ENCODE measurements at places on chromosomes 5 and 9.
A peak's percentile ranks its signal among the peaks of the same experiment; 100 is the strongest.

- DNase-seq = no peak
Measured at GRCh38 chr9:78775696-78776295, 478.9 kb downstream of the PSAT1 start.

GRCh38 chr9:108257382-108257781 lies 598.4 kb downstream of the ACTL7B start:
- no peak for DNase-seq

DNA sequence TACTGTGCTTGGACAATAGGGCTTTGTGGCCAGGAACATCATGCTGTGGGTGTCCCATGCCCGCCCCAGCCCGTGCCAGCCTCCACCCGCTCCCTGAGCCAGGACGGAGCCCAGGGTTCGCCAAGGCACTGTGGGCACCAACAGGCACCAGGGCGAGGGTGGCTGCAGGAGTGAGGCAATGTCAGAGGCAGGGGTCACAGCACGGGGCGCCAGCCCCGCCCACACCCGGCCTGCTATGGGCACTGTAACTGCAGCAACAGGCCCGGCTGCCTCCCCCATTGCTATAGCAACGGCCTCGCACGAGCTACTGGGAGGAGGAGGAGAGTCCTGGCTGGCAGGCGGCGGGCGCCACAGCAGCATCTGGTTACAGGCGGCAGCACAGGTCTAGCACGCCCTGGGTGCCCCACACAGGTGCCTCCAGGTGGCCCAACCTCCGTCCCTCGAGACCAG lies 2.5 kb downstream of the ABCA2 start:
- peak; percentile 83 for DNase-seq

GRCh38 chr5:101260857-101261256 lies 357.8 kb upstream of the ST8SIA4 start:
- DNase-seq = no peak

- DNase-seq = peak; percentile 80
Measured at GRCh38 chr9:34612788-34613390, 992 bp upstream of the RPP25L start.

DNA sequence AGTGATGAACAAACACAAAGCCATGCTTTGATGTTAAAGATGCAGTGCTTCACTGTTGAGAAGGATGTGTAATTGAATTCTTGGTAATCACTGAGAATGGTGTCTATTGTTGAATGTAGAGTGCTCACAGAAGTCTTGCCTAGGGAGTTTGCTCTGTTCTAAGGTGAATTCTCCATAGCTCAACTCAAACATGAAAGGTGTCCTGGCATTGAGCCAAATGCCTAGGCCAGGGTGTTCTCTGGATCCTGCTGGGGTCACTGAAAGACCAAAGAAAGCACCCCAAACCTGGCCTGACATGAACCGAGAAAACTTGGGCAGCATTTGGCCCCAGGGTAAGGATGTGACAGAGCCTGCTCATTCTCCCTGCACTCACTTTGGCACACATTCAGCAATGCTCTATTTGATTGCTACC lies 217.3 kb downstream of the ARL15 start:
- DNase-seq = no peak

DNA sequence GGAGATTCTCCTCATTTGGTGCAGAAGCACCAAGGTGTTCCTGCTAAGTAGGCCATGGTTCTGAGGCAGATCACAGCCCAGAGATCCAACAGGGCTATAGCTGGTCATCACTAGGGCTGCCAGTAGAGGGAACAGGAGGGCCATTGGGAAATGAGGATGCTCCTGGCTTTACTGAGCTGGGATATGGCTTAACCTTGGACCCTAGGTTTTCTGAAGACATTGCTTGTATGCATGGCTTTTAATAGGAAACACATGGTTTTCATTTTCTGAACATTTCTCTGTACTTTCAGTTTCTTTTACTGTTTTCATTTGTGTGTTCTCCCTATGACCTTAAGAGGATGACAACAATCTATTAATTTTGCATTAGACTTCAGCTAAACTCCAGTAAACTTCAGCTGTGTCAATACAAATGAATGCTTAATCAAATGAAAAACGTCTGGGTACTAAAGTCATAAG lies at the start of gene IFNW1:
IFNW1 (minus strand) TSS at position 406 of the 456 bp plus-strand sequence; CDS start at position 144, 262 bp downstream.
- no peak for DNase-seq

DNA sequence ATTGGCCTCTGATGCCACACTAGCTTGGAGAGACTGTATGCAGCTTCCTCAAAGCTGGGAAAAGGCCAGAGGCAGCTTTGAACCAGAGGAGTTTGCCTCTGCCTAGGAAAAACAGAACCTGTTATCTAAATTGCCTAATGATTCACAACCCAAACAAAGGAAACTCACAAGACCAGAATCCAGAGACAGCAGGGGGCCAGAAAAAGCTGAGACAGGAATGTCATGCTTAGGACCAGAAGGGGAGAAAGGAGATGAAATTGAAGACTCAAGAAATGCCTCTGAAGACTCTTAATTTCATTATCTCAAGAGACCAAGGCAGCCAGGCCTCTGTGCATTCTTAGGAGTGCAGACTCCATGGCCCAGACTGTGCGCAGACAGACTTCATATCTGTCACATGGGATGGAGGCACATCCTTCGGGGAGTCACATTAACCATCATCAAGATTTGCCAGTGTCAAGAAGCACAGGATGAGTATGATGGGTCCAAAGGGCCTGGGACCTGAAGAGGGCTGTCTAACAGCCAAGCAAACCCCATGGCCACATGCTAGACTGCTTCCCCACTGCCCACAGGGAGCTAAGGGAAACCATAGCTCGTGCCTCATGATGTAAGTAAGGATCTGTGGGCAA lies 57.3 kb downstream of the ARSB start:
- DNase-seq = no peak

GRCh38 chr9:117412841-117413240 lies 2.0 kb downstream of the ASTN2 start:
- no peak for DNase-seq

DNA sequence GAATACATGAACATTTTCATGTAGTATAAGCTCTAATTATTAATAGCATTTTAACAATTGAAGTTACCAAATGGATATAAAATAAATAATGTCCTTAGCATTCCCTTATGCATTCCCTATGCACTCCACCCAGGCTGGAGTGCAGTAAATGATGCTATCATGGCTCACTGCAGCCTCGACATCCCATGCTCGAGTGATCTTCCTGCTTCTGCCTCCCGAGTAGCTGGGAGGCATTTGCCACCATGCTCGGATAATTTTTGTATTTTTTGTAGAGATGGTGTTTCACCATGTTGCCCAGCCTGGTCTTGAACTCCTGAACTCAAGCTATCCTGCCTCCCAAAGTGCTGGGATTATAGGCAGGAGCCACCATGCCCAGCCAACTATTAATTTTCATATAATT lies 184.0 kb downstream of the PBX3 start:
- no peak for DNase-seq

DNA sequence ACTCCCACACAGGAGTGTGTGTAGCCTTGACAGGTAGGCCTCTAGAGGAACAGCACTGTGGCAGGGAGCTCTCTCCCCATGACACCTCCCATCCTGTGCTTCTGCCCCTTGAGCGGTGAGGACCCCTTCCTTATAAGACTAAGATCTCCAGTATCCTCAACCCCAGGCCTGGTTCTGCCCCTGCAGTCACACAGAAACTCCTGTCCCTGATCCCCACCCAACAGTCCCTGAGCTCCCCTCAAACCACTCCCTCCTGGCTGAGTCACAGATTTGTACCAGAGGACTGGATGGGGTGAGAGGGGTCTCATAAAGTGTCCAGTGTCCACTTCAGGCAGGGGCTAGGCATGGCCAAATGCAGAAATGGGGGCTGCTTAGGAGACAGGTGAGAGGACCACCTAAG lies 47.8 kb upstream of the CDKN2AIPNL start:
- no peak for DNase-seq

DNA sequence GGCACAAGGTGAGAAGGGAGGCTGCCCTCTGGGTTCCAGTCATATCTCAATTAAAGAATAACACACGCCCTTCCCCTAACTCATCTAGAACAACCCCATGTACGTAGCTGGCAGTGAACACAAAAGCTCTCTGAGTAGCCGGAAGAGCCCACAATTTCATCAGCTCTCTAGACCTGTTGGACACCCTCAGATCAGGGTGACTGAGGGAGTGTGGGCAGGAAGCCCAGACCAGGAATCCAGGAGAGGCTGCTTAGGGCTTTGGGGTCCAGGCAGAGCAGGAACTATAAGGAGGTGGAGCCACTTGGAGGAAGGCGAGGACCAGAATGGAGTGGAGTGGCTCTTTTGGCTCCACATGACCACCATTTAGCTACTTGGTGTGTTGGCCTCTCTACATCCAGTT lies 237.4 kb downstream of the NR3C1 start:
- no peak for DNase-seq

DNA sequence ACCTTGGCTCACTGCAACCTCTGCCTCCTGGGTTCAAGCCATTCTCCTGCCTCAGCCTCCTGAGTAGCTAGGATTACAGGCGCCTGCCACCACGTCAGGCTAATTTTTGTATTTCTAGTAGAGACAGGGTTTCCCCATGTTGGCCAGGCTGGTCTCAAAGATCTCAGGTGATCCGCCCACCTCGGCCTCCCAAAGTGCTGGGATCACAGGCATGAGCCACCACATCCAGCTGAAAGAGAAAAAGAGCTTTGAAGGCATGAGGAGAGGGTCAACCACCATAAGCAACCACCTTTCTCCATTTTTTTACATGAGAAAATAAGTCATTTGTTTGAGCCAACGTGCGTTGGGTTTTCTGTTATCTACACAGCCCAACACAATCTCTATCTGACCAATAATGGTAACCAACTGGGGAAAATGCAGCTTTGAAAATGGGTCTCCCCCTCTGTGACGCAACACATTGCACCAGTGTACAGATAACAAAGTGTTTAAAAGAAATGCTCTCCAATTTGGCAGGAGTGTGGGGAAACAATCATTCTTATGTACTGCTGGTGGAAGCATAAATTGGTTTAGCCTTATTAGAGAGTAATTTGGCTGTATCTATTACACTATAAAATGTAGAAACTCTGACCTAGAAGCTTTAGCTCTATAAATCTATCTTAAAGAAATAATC lies 45.8 kb upstream of the ZBTB43 start:
- DNase-seq = no peak

DNA sequence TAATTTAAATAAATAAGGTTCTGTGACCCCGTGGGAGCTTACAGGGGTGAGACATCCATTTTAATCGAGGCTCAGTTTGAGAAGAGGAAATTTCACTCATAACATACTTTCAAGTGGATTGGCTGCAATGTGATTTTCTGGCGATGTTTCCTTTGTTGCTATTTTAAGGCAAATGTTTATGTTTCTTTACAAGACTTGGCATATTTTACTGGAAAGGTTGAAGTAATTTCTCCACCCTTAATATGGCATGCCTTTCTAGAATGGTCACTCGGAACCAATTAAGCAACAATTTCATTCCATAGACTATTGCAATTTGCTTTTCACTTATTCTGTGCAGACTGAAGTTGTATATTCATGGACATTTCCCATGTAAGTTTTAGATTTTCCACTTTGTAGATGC lies 438.0 kb upstream of the WWC1 start:
- no peak for DNase-seq

- no peak for DNase-seq
Measured at GRCh38 chr5:16140944-16141343, 38.6 kb downstream of the MARCHF11 start.

GRCh38 chr9:75891277-75891741 lies 836 bp downstream of the PCSK5 start:
- DNase-seq = peak; percentile 63

DNA sequence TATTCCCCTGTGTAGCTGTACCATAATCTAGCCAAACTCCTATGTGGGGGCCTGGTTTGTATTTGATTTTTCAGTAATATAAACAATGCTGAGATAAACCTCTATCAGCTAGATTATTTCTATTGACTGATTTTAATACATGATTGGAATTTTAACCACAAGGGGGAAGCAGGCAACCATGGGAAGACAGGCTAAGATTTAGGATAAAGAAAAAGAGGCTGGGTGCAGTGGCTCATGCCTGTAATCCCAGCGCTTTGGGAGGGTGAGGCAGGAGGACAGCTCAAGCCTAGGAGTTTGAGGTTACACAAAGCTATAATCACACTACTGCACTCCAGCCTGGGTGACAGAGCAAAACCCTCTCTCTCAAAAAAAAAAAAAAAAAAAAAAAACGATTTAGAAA lies 18.1 kb upstream of the GPX3 start:
- no peak for DNase-seq

DNA sequence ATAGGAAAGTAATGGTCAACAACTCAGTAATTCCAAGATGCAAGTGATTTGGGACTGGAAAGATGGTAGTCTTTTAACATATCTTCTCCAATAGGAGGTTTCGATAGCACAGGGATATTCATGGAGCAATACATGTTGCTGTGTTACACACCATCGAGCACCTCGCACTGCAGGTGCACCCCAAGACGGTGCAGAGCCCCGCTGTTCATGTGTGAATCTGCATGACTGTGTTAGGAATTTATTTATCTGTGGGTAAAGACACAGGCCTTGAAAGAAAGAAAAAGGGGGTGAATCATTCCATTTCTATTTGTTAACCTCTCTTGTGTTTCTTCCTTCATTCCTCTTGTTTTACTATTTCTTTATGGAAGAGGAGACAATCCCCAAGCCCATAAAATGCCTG lies 217.1 kb downstream of the EBF1 start:
- no peak for DNase-seq

DNA sequence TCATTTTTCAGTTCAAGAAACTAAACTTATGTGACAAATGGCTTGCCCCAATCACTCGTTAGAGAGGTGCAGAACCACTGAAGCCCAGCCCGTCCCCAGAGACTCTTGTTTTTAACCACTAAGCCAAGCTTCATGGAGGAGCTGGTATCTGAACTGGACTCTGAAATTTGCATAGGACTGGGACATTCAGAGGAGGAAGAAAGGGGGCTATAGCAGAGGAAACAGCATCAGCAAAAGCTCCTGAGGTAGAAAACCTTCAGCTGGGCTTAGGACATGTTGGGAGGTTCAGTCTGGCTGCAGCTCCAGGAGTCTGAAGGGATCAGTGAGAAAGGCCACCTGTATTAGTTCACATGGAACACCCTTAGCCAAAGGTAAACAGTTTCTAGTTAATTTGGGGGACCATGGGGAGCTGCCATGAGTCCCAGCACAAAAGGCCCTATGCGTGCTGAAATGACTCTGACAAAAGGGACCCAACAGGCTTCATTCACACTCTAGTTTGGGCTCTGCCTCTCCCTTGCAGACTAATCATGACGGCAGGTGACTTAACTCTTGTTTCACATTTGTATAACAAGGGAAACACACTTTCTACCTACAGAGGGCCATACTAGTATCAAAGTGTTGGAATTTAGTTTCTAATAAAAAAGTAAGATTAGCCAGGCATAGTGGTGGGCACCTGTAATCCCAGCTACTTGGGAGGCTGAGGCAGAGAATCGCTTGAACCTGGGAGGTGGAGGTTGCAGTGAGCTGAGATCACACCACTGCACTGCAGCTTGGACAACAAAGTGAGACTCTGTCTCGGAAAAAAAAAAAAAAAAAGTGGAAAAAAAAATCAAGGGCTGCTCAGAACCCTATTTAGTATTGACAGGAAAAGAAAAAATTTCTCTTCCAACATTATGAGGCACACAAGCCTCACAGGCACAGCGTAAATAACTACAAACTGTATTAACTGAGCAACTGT lies 10.2 kb downstream of the FBXO10 start:
- DNase-seq = no peak

GRCh38 chr5:126056851-126057622 lies 366.2 kb upstream of the GRAMD2B start:
- no peak for DNase-seq

- DNase-seq = no peak
Measured at GRCh38 chr9:122857815-122858214, 29.4 kb upstream of the PDCL start.

- DNase-seq = no peak
Measured at GRCh38 chr9:37950561-37950960, 46.6 kb upstream of the SLC25A51 start.
